ENCODE measurements at places on chromosomes 1 and 21.

DNA sequence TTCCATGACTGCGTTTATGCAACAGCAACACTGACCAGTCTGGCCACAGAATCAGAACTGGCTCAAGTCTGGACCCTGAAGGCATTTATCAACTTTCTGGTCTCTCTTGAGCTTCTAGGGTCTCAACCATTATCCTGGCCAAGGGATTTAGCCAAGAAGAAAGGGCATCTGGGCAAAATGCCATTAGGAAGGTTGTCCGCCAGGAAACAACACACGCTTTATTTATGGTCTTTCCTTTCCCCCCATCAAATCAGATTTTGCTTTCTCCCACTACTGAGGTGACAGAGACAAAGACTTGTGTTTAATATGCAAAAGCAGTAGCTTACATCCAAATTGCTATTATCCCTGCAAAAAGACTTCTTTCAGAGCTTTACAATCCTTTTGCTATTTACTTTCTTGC, 81.6 kb upstream of the PPP2R5A start:
- no peak for DNase-seq

DNA sequence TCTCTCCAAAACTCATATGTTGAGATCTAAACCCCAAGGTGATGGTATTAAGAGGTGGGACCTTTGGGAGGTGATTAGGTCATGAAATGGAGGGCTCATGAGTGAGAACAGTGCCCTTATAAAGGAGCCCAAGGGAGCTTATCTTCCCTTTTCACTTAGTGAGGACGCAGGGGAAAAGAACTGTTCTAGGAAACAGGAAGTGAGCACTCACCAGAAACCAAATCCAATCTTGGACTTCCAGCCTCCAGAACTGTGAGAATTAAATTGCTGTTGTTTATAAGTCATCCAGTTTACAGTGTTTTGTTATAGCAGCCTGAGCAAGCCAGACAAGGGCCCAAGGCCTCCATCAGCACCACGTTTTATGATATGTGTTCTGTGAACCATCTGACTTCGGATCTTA, 60.3 kb upstream of the LRRC8D start:
- DNase-seq, result no peak

GRCh38 chr21:34091607-34092006, 18.2 kb downstream of the MRPS6 start:
- no peak for DNase-seq

DNA sequence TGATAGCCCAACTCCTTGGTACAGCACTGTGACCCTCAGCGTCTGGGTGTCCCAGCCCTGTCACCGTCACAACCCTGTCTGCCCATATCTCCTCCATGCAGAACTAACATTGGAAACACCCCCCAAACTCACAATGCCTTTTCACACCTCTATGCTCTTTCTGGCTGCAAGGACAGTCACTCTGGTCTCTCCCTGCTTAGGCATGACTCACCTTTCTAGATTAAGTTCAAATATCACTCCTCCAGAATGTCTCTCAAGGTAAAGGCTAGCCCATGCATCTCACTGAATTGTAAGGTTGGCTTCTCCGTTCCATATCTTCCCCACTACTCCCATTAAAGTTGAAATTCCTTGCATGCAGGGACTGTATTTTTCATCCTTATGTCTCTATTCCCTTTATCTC, 17.0 kb upstream of the CAPN8 start:
- DNase-seq, result no peak

DNA sequence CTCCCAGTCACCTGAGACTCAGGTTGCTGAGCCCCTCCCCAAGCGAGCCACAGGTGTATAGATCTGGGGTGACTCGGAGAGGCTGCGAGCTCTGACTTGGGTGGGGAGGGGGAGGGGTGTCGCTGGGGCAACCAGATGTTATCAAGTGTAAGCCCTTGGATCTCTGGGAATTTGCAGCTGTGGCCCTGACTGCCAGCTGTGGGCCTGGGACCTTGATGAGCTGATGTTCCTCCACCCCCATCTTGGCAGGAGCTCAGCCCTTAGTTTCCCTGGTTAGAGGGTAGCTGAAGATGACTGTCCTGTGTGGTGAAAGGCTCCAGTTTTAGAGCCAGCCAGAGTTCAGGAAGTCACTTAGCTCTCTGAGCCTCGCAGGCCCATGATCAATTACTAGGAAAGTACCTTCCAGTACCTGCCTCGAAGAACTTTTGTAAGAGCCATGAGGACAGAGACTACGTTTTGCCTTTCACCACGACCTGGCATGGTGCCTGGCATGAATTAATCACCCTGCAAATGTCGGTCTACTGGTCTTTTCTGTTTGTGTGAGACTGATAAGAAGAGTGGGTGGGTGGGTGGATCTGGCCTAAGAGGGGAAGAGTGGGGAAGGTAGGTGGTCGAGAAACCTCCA, 55.8 kb downstream of the YARS1 start:
- peak; percentile 88 for DNase-seq

DNA sequence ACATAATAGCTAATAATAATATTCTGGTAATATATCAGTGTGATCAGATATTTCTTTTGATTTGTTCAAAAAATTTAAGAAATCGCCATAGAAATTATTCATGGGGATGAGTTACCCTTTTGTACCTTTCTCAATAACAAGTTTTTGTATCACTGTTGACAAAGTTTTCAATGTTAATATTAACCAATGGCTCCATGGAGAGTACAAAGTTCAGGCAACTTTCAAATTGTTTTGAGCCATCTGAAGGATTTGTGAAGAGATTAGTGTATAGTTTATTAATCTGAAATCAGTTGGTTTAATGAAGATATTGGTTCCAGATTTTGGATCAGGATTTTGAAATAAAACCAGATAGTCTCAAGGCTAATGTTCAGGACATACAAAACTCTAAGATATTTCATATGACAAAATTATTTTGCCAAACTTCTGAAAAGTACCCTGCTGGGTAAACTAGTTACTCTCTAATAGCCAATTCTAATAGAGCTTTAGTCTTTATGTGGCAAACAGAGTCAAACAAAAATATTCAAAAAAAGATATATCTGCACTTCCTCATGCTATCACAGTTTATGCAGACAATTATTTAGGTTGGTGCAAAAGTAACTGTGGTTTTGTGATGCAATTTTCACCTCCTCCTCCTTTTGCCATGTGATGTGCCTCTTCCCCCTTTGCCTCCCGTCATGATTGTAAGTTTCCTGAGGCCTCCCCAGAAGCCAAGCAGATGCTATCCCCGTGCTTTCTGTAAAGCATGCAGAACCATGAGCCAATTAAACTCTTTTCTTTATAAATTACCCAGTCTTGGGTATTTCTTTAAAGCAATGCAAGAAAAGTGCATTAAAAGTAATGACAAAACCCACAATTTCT, 1105.0 kb downstream of the PLA2G4A start:
- DNase-seq, result no peak

Data from retinal pigment epithelial cell (primary cell).